ENCODE measurements at places on chromosomes 4 and X. TPM values are rescaled to one million over a fixed set of nuclear protein-coding genes. Genes with fewer than 3 reads are reported as not detected.

- peaks cover 28% of the 10 kb centered on the region for H3K36me3 ChIP-seq
- no peak overlapping the region for H3K4me3 ChIP-seq
- no peaks in the 10 kb centered on the region for H3K27me3 ChIP-seq
- no peak for DNase-seq
- no peak overlapping the region for H3K27ac ChIP-seq
- H3K4me1 ChIP-seq, result peaks cover 15% of the 10 kb centered on the region
Measured at GRCh38 chrX:46488712-46489111, 56.5 kb downstream of the ZNF674 start.

The PCGF3 gene
- 29.3 TPM for total RNA-seq

The AR gene
- total RNA-seq, result 0.22 TPM

- no peak overlapping the region for H3K27ac ChIP-seq
- H3K36me3 ChIP-seq, result peaks cover 9% of the 10 kb centered on the region
- no peaks in the 10 kb centered on the region for H3K27me3 ChIP-seq
- H3K4me3 ChIP-seq, result no peak overlapping the region
Measured at GRCh38 chr4:99961711-99962110, 11.6 kb upstream of the H2AZ1 start.

DNA sequence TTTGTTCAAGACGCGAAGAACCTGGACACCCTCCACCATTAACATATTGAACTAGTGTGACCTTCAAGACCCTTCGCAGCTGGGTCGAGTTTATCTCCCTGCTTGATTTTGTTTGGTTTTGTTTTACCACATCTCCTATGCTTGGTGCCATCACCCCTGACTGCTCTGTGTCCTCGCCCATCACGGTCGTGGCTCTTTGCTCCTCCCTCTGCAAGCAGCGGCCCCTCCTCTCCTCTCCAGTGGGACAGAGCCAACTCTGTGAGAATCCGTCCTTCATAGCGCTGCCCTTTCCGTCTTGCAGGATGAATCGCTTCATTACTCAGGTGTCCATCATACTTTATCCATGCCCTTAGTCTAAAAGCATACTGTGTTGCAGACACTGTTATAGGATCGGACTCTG, 9.1 kb upstream of the FAM149A start:
- H3K4me1 ChIP-seq, result no peaks in the 10 kb centered on the region
- no peaks in the 10 kb centered on the region for H3K36me3 ChIP-seq
- no peak overlapping the region for H3K27ac ChIP-seq
- DNase-seq, result no peak

DNA sequence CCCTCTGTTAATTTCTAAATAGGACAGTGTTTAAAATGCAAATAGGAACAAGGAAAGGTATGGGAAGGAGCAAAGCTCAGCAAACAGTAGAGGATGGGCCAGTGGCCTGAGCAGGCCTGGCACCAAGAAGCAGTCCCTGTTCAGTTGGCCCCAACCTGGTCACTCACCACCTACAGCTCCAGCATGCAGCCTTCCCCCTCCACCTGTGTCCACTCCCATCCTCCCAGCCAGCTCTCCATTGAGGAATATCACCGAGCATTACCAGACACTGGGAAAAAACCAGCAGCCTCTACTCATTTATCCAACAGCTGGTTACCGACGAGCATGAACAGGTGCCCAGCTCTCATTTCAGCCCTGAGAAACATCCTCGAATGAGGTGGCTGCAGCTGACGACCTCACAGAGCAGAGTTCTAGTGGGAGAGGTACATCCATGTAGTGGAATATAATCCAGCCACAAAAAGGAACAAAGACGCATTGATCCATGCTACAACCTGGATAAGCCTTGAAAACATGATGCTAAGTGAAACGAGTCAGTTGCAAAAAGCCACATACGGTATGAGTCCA, 25.6 kb downstream of the CD99L2 start:
- no peak for DNase-seq
- H3K4me1 ChIP-seq, result peaks cover 52% of the 10 kb centered on the region

- H3K36me3 ChIP-seq, result no peaks in the 10 kb centered on the region
- H3K27me3 ChIP-seq, result no peaks in the 10 kb centered on the region
- no peak overlapping the region for H3K27ac ChIP-seq
- H3K4me1 ChIP-seq, result no peaks in the 10 kb centered on the region
Measured at GRCh38 chrX:84322083-84322827, 134.3 kb upstream of the RPS6KA6 start.

The CDKL2 gene
- 1.1 TPM for total RNA-seq

The DCAF8L2 gene
- not detected for total RNA-seq

The MAGEA2 gene
- total RNA-seq, result not detected

DNA sequence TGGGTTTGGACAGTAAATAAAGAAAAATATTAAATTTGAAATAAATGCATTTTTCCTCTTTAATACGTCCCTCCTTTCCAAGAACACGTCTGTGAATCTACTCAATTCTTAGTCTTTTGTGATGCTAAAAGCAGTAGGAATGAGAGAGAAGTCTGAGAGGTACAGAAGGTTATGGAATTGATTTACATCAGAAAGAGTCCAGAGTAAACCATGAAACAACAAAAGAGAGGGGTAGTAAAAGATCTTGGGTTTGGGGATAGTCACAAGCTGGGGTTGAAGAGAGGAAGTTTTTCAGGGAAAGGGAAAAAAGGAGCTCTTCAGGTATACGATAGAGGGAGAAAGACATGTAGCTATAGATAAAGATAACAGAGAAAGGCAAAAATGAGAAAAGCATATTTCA, 215.4 kb downstream of the RAB28 start:
- no peaks in the 10 kb centered on the region for H3K27me3 ChIP-seq
- peaks cover 11% of the 10 kb centered on the region for H3K36me3 ChIP-seq
- H3K4me3 ChIP-seq, result no peak overlapping the region
- no peak for DNase-seq
- no peak overlapping the region for H3K27ac ChIP-seq
